Brain (organoid and tissue), 16 donors: ENCODE measurements at places on chromosomes 5 and 9.

DNA sequence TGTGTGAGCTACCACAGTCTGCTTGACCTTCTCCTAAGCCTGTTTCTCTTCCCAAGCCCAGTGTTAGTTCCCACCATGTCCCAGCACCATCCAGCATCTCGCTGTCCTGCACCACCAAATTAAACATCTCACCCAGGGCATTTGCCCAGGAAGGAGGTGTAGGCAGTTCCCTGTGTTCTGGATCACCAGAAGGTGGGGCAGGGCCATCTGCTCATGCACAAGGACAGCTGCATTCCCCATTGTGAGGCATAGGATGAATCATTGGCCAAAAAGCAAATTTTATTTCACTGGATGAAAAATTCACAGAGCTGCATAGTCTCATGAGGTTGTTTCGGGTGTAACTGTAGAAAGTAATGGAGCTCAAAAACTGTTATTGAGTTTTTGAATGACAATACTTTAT, 89.5 kb upstream of the GRIA1 start:
- no peak for DNase-seq

GRCh38 chr5:35822511-35822910, 34.2 kb upstream of the IL7R start:
- DNase-seq = no peak

GRCh38 chr9:89342213-89342612, 23.9 kb downstream of the SECISBP2 start:
- no peak for DNase-seq

- DNase-seq = no peak
Measured at GRCh38 chr9:29657821-29658220, 2084.5 kb upstream of the C9orf72 start.

DNA sequence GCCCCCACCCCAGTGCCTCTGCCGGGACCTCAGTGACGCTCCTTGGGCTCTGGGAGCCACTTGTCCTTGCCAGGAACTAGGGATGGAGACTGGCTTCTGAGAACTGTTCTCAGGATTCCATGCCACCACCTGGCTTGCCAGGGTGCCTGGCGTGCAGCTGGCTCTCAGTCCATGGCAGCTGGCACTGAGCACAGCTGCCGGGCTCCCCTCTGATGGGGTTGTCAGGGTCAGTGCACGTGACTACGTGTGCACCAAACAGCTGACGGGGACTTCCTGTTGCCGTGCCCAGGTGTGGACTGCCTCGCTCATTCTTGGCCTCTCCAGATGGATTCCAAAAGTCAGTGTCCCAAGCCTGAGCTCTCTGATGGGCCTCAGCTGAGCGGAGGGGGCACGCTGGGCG, 9.4 kb downstream of the KCNT1 start:
- DNase-seq = no peak
